ENCODE measurements at places on chromosomes 3 and 15.

GRCh38 chr3:13347390-13347950, 72.7 kb downstream of the NUP210 start:
- no peak for DNase-seq

GRCh38 chr3:148233403-148233802, 464.3 kb upstream of the AGTR1 start:
- no peak for DNase-seq

DNA sequence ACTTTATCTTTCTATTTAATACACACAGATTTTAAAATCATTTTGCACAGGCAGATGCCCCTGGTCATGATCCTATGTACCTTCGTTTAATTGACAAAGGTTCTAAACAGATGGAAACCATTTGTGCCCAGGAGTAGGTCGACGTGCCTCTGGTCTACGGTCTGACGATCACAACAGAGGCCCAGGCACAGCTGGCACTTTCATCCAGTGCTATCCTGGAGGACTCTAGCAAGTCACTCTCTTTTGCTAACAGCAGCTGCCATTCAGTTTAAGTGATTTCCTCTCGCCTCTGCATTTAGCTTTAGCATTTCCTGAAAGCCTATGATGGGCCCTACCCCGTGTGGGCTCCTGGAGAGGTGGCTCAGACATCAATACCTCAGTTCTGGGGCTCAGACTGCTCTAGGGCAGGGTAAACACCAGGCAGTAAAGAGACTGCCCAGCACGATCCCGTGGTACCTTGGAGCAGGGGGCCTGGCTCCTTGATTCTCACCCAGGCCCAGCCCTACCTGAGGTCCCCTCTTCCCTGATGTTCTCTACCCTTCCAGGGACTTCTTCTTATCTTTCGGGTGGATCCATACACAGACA, 83.2 kb upstream of the SNRPA1 start:
- no peak for DNase-seq

- no peak for DNase-seq
Measured at GRCh38 chr15:86929461-86929860, 849.8 kb downstream of the AGBL1 start.

GRCh38 chr3:47250309-47251060, 32.1 kb downstream of the KIF9 start:
- no peak for DNase-seq

DNA sequence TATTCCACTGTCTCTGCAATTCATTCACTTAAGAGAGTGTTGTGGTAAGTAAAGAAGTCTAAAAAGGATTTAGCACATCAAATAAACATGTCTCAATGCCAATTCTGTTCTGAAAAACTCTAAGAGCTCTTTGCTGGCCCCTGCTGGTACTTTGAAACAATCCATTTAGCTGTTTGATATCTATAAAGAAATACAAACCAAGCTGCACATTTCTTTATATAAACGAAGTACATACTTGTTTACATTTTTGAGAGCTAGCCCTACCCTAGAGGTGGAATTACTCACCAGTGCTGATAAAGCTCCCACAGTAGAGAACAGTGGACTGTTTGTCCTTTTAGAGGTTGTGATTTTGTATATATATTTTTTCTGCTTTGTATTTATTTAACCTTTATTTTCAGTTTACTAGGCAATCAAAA, 75.5 kb downstream of the NEDD4 start:
- DNase-seq: no peak
